GM03348 (cell line): ENCODE measurements at places on chromosomes 3 and 15.

- DNase-seq = no peak
Measured at GRCh38 chr3:71429597-71429988, 153.9 kb downstream of the FOXP1 start.

DNA sequence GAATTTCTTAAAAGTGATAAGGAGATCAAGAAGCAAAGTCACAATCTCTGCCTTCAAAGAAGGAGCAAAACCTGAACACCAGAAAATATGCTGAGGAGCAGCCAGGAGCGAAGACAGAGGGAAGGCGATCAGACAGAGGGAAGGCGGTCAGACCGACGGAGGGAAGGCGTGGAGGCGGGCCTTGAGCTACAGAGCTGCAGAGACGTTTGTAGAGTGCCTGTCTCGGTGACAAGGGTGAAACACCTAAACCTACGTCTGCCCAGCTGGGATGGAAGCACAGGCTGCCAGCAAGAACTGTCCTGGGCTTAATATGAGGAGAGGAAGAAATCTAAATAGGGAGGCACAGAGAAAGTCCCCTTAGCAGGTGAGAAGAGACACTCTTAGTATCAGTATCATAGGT, 476.0 kb downstream of the OCA2 start:
- no peak for DNase-seq

DNA sequence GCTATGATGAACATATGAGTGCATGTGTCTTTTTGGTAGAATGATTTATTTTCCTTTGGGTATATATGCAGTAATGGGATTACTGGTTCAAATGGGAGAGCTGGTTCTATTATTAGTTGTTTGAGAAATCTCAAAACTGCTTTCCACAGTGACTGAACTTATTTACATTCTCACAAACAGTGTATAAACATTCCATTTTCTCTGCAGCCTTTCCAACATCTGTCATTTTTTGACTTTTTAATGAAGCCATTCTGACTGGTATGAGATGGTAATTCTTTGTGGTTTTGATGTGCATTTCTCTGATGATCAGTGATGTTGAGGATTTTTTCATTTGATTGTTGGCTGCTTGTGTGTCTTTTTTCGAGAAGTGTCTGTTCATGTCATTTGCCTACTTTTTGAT, 1124.2 kb downstream of the NAALADL2 start:
- no peak for DNase-seq

DNA sequence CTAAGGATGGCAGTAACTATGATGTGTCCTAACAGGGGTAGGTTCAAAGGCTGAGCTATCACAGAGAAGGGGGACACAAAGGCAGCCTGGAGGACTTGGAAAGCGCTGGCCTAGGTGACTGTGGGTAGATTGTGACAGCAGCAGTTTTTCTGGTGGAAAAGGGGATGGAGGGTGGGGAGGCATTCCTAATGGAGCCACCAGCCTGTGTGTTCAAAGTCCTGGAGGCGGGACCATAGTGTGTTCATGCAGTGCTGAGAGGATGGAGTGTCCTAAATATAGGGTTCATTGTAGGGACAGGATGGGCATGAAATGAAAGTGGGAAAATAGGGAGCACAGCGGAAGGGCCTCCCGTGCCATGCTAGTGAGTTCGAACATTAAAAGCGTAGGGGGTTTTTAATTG, 51.5 kb upstream of the POLR2M start:
- DNase-seq = no peak

- peak; percentile 94 for DNase-seq
Measured at GRCh38 chr3:190120269-190121060, at the start of gene P3H2. Gene P3H2 (minus strand): TSS chr3:190120897. CDS start chr3:190120731, 166 bp downstream.

DNA sequence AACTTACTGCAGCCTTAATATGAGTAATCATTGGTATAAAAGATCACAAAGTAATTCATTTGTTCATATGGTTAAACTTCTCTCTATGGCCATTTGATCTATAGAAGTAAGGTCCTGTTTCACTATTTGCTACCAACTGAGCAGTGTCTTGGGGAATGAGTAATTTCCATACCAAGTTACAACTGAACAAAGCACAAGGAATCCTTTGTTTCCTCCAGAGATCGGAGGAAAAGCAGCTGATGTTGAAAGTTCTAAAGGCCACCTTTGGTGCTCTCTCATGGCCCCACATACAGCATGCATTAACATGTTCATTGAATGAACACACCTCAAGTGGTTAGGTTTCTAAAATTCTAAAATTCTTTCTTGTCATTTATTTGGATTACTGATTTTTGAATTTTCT, 7.1 kb upstream of the CNTN3 start:
- DNase-seq = no peak

DNA sequence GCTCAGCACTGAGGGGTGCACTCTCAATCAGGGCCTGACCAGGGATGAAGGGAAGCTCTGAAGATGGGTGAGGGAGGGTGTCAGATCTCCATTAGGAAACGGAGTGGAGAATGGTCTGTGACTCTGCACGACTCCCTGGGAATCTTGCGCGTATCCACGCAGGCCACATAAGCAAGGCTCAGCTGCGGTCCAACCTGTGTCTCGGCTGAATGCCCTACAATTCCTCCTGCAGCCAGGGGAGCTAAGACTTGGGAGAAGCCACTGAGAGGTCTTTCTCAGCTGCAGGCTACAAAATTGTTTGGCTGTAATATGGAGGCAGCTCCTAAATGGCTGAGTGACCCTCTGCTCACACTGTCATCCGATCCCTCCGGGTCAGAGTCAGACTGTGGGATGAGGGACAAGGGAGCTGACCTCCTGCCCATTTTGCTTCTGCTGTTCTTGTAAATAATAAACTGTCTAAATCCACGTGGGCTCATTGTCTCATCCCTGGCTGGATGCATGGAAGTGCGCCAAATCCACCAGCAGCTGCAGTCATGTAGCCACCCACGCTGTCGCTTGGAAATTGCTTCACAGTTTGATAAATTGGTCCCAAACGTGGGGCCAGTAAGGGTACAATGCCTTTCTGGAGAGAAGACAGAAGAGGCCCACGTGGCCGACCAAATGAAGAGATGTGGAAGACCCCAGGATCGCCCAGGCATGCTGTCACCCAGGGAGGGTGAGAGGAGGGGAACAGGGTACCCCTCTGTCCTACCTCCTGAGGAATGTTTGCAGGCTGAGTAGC, 30.5 kb downstream of the ALS2CL start:
- DNase-seq = peak; percentile 68

- no peak for DNase-seq
Measured at GRCh38 chr3:10400050-10400748, 79.3 kb upstream of the SEC13 start.

DNA sequence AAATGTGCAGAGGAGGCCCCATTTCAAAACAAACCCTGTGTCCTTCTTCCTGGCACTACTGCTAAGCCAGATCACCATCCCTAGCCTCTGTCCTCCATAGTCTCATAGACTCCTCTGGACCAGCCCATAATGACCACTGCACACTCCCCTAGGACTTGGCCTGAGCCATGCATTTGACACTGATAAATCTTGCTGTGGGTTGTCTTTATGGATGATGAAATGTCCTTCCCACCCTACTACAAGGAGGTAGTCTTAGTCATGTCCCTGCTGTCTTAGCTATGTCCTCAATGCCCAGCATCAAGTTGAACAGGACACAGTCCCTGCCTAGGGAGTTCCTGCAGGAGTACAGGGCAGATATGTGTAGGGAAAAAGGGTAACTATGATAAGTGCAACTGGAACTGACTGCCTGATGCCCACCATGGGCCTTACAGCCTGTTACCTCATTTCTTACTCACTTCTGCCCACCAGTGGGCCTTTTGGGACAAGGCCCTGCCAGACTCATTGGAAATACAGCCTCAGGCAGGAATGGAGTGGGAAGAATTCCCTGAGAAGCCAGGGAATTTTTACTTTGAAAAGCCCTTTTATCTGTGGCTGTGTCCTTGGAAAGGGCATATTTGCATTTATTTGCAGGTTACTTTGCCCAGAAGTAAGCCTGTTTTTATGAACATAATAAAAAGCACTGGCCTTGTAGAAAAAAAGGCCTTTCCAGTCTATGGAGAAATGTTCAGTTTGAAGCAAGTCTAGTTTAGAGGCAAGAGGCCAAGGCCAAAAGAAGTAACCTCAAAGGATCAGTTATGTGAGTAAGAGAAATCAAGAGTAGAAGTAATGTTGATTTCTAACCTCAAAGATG, 199.6 kb upstream of the EIF1B start:
- DNase-seq = peak; percentile 36

DNA sequence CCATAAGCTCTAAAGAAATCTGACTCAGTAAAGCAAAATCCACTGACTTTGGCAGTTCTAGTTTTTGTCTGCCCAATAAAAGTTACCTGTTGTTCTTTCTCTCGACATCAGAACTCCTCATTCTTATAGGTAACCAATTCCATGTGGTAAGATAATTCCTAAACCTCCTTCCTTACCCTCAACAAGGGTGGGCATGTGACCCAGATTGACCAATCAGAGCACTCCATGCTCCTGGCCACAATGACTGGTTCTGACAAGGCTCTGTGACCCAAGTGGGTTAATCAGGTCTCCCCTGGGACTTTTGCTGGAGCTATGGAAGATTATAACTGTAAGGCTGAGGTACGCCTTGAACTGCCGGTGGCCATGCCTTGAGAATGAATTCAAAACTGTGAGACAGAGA, 31.7 kb downstream of the LINS1 start:
- peak; percentile 30 for DNase-seq

DNA sequence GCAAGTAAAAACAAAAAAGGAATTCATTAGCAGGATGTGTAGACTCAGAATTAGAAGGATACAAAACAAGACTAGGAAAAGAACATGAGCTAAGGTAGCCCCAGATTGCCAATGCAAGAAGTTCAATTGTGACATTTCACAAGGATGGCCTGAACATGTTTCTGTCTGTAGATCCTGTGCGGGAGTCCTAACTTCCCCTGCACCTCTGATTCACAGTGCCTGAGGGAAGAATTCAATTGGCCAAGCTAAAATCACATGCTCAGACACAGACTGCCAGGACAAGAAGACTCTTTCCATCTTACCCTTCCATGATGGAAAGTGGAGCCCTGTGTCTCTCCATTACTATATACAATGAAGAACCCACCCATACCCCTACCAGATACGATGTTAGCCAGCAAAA, 251.5 kb downstream of the KCNH8 start:
- no peak for DNase-seq
